ENCODE measurements at places on chromosomes 5 and 9.
A peak's percentile ranks its signal among the peaks of the same experiment; 100 is the strongest.

DNA sequence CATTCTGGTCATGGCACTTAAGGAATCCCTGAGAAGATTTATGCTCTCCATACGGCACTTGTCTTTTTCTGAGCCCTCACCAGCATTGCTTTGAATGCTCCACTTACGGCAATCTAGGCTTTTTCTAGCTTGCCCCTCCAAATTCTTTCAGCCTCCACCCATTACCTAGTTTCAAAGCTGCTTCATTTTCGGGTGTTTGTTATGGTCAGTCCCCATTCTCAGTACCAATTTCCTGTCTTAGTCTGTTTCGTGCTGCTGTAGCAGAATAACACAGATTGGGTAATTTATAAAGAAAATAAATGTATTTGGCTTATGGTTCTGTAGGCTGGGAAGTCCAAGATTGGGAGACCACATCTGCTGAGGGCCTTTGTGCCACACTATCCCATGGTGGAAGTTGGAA, 42.0 kb downstream of the ARHGEF28 start:
- DNase-seq, result no peak

DNA sequence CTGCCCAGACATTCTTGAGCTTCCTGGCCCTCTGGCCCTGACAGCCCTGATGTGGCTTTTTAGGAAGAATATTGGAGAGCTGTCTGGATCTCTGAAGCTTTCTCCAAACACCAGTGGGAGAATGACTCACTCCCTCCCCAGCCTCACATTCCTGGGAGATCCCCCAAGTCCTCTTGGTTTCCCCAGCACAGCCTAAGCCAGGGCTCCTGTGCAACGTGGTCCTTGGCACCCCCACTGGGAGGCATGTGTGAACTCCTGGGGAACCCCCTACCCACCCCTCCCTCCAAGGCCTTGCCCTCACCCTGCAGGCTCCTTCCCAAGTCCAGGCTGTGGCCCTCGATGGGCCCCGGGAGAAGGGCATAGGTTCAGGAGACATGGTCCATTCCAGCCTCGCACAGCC, 12.7 kb downstream of the GLIPR2 start:
- DNase-seq, result peak; percentile 62

DNA sequence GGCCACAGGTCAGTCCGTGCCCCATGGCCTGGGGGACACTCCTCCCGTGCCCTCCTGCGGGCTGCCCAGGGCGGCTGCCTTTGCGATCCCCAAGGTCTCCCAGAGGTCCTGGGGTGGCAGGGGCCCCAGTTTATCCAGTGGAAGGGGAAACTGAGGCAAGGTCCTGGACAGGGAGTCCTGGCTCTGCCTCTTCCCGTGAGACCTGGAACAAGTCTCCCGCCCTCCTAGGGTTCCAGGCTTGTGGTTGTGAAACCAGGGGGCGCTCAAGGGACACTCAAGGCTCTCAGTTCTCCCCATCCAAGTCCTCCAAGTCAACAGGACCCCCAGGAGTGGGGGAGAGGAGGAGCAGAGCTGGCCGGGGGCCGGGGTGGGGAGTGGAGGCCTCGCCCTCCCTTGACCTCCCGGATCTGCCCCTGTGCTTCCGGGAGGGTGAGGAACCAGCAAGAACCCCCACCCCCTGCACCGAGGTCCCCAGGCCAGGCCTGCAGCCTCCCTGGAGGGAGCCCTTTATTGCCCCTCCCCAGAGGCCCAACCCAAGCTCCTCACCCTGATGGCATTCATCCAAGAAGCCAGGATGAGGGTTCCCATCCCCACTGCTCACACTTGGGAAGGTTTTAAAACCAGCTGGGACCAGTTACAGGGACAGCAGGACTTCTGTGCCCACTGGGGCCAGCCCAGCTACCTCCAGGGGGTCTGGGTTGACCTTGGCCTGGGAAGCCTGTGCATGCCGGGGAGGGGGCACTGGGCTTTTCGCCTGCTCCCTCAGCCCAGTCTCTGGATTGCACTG, 24.7 kb upstream of the TMEM250 start:
- peak; percentile 34 for DNase-seq

DNA sequence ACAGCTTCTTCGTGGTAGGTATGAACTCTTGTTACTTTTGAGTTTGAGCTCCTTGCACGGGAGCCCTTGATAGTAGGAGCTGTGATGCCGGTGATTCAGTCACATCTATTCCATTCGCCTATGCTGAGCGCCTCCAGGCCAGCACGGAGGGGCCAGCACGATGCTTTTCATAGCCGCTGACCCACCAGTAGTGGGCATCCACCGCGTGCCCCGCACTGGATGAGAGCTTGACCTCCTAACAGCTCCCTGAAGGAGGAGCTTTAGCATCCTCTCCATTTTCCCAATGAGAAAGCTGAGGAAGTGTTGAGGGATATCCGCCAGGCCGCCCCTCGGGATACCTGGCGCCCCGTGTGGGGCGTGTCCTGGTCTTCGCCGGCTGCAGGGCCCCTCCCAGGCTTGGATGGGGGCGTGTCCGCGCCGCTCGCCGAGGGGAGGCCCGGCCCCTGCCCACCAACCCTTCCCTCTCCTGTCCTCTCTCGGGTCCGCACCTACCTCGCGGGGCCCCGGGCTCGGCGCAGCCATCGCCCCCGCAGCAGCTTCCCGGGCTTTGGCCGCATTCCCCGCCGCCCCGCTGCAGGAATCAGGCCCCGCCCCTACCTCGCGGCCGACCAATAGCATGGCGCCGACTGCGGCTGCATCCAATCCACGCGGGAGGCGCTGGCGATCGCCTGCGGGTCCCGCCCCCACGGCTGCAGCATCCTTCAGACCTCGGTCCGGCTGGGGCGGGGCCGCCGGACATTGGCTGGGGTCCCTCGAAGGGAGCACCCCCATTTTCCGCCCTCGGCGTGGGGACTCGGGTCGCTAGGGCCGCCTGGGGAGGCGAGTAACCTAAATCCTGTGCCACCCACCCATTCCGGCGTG, at the start of gene PIP5KL1:
Gene PIP5KL1, minus strand, starts transcription at position 547 of the 861 bp plus-strand sequence. Its CDS starts 25 bp downstream, at position 522.
- DNase-seq, result peak; percentile 87

DNA sequence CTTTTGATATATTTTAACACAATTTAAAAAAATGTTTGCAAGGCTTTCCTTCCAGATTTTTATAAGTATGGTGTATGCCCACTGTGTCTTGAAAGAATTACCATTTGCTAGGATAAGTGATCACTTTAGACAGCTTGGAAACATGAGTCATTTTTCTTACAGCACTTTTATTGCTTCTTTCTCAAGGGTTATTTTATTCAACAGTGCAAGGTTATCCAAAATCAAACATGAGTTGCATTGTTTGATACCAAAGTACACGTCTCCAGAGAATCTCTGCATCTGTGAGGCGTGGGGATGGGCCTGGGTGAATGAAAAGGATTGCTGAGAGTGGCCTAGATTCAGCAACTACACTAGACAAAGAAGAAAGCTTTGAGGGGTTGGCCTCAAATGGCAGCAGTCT, 329.6 kb downstream of the ADAMTS6 start:
- DNase-seq, result no peak

GRCh38 chr5:87788416-87788815, 375.7 kb upstream of the CCNH start:
- DNase-seq, result no peak
